ENCODE measurements at places on chromosomes 11 and 22. TPM values are rescaled to one million over a fixed set of nuclear protein-coding genes. Genes with fewer than 3 reads are reported as not detected.

Gene C22orf39
- 39.7 TPM for polyA plus RNA-seq

Gene E2F8
- 7.2 TPM for polyA plus RNA-seq

Gene MS4A8
- not detected for polyA plus RNA-seq

Gene CTSF
- 95.5 TPM for polyA plus RNA-seq

Gene SLC22A8
- 48.6 TPM for polyA plus RNA-seq

Gene JRKL
- 24.7 TPM for polyA plus RNA-seq

Gene MISFA
- 4.5 TPM for polyA plus RNA-seq

Gene SPTBN2
- 65.8 TPM for polyA plus RNA-seq

Gene RFPL3
- polyA plus RNA-seq: not detected

Gene KRTAP5-10
- polyA plus RNA-seq: 0.20 TPM

Gene ATXN10
- polyA plus RNA-seq: 349 TPM

Gene RCOR2
- 11.4 TPM for polyA plus RNA-seq

Gene FERMT3
- polyA plus RNA-seq: 5.6 TPM

Gene FOLR2
- polyA plus RNA-seq: 9.6 TPM

Gene API5
- 119 TPM for polyA plus RNA-seq

Gene SLCO2B1
- 6.6 TPM for polyA plus RNA-seq

Gene NF2
- polyA plus RNA-seq: 26.5 TPM

Gene TPP1
- polyA plus RNA-seq: 118 TPM

Gene FOLR3
- 1.6 TPM for polyA plus RNA-seq

Gene SPON1
- 79.4 TPM for polyA plus RNA-seq

Gene MIOX
- 13.4 TPM for polyA plus RNA-seq

Gene CCDC89
- 5.7 TPM for polyA plus RNA-seq

Gene CCDC188
- polyA plus RNA-seq: 0.53 TPM

Gene PGR
- 0.10 TPM for polyA plus RNA-seq

Gene MOV10L1
- polyA plus RNA-seq: 1.0 TPM

Gene SYT9
- polyA plus RNA-seq: 5.6 TPM

Gene SCGB2A2
- polyA plus RNA-seq: not detected

Gene MS4A15
- polyA plus RNA-seq: not detected

Gene OR2D2
- not detected for polyA plus RNA-seq

Gene GAL
- 0.16 TPM for polyA plus RNA-seq

Gene ACTN3
- 0.67 TPM for polyA plus RNA-seq

Gene TST
- 38.6 TPM for polyA plus RNA-seq

Gene VSIG2
- polyA plus RNA-seq: 5.8 TPM

Gene ASRGL1
- polyA plus RNA-seq: 61.3 TPM

Gene SDHD
- polyA plus RNA-seq: 199 TPM

Gene POLR2F
- 72.5 TPM for polyA plus RNA-seq

Gene CDCA5
- polyA plus RNA-seq: 18.0 TPM

Gene XNDC1N
- polyA plus RNA-seq: 5.6 TPM

Gene PITPNM1
- 21.5 TPM for polyA plus RNA-seq

Gene P2RY6
- 0.94 TPM for polyA plus RNA-seq

Gene HBG2
- polyA plus RNA-seq: 2,538 TPM

Gene BAIAP2L2
- 4.3 TPM for polyA plus RNA-seq

Gene CSKMT
- polyA plus RNA-seq: 5.6 TPM

Gene NRGN
- 15.3 TPM for polyA plus RNA-seq

Gene MRGPRF
- polyA plus RNA-seq: 24.6 TPM

Gene FIBIN
- 19.2 TPM for polyA plus RNA-seq

Gene IRAG1
- 8.8 TPM for polyA plus RNA-seq

Gene ZC3H12C
- polyA plus RNA-seq: 8.2 TPM

Gene ROBO3
- 16.1 TPM for polyA plus RNA-seq

Gene KBTBD3
- 13.2 TPM for polyA plus RNA-seq

Gene SPI1
- 2.5 TPM for polyA plus RNA-seq

Gene TEX54
- polyA plus RNA-seq: 0.33 TPM

Gene PATE2
- not detected for polyA plus RNA-seq

Gene DEAF1
- polyA plus RNA-seq: 30.6 TPM

Gene OR6T1
- not detected for polyA plus RNA-seq

Gene CD3E
- 0.30 TPM for polyA plus RNA-seq

Gene RNF169
- 20.1 TPM for polyA plus RNA-seq
